ENCODE measurements at places on chromosomes 1 and 21.

DNA sequence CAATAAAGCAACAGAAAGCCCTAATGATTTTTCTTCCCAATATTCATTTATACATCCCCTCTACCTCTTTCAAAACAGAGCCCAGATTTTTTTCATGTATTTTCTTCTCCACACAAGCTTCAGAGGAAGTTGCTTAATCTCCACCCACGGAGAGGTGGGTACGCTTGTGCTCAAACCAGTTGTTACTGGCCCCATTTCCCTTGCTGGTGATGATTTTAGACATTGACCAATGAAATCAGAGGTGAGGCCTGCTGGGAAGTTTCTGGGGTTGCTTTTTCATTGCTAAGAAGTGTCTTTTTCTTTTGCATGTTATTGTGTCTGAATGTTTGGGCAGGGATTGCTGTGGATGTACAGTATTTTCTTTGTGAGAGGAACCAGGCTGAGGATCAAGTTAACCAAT, 448.1 kb upstream of the B3GALT2 start:
- no peak for DNase-seq

- DNase-seq, result no peak
Measured at GRCh38 chr21:31282095-31282709, 61.9 kb downstream of the TIAM1 start.

DNA sequence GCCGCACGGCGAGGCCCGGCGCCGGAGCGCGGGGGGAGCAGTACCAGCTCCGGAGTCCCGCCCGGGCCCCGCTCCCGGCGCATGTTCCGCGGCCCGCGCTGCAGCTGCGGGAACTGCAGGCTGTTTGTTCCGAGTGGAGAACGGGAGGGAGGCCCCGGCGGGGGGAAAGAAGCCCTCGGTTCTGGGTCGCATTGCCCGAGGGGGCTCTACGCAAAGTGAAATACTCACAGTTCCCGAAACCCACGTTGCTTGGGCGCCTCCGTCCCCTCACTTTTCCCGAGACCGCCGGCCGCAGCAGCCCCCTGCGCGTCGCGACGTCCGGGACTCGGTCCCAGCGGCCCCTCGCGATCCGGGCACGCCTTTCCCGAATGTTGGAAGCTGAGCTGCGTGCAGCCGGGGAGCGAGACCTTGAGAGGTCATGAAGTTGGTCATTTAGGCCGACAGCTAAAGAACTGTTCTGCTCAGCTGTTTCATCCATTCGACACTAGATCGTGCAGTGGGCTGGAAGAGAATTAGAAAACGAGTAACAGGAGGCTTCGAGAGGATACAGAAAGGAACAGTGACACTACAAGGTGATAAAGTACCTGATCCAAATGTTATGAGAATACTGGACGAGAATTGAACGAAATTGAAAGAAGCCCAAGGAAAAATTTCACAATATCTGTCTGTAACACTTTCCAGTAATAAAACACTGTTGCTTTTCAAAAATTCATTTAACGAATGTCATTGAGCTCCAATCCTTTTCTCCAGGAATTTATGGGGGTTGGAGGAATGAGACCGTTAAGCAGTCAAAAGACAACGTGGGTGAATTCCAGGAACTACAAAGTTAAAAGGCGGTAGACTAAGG, 657 bp upstream of the LIN9 start:
- DNase-seq, result no peak

GRCh38 chr1:106962591-106962990, 93.9 kb upstream of the PRMT6 start:
- no peak for DNase-seq

GRCh38 chr1:245288796-245289195, 134.0 kb downstream of the KIF26B start:
- no peak for DNase-seq

All from stimulated activated CD8-positive, alpha-beta memory T cell treated with anti-CD3 and anti-CD28 coated beads, Interleukin-15, amount 100 ng/mL, for 4 hours (primary cell).